ENCODE measurements at places on chromosomes 12 and 14. TPM values are rescaled to one million over a fixed set of nuclear protein-coding genes. Genes with fewer than 3 reads are reported as not detected.

PTPRB gene
- total RNA-seq: 0.72 TPM

TRIM9 gene
- total RNA-seq: 10.5 TPM

TMEM132C gene
- not detected for total RNA-seq

METTL25 gene
- 3.1 TPM for total RNA-seq

FSCB gene
- not detected for total RNA-seq

SSTR1 gene
- total RNA-seq: not detected

PARPBP gene
- total RNA-seq: 22.1 TPM

KRT74 gene
- total RNA-seq: not detected

ESR2 gene
- total RNA-seq: 0.03 TPM

C12orf54 gene
- not detected for total RNA-seq

FGF23 gene
- total RNA-seq: not detected

TAS2R19 gene
- not detected for total RNA-seq
